ENCODE measurements at places on chromosomes 4 and X.

DNA sequence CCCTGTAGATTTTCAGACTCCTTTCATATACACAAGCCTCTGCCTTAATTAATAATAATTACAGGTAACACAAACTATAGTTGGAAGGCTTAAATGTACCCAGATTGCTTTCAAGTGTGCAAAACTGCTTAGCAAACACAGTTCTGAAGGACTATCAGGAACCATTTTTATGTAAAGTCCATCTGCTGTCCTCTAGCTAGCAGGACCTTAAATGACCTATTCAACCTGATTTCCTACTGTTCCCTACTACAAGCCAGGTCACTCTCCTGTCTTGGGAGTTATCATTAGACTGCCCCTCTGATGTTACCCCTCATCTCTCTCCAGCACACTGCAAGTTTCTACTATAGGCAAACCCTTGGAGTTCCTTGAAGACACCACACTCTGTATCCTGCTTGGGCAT, 157.3 kb downstream of the GBA3 start:
- DNase-seq: no peak

DNA sequence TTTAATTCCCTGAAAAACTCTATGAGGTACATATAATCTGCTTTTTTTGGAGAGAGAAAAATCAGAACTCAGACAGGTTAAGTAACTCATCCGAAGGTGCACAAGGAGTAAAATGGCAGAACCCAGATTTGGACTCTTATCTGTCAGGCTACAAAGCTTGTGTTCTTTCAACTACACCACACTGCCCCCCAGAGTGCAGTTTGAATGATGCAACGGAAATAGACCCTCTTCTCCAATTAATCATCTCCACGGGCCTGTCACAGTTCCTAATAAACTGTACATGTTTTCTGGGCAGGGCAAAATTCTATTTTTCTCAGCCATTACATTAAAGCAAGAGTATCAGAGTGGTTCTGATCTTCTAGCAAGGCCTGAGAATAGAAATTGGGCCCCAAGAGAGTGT, 35.3 kb upstream of the DCX start:
- no peak for DNase-seq

DNA sequence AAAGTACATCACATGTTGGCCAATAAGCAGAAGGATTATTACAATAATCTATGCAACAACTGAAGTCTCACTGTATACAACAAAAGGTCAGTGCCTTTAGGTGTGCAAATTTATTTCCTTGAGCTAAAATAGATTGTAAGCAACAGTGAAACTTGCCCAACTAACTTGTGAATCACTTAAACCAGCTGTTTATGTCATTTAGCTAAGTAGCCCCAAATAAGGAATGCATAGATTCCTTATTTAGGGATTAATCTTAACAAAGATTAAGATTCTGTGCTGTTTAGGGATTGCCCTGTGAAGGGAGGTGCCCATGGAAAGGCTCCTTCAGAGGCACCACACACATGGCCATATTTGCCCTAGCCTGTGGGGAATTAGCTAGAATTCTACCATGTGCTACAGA, 168.6 kb downstream of the MAML3 start:
- no peak for DNase-seq

GRCh38 chrX:155632431-155633100, 19.8 kb upstream of the TMLHE start:
- DNase-seq: no peak

- no peak for DNase-seq
Observed at GRCh38 chr4:20954541-20954940, 254.3 kb downstream of the PACRGL start.

GRCh38 chr4:133982533-133983224, 218.9 kb downstream of the PABPC4L start:
- DNase-seq: no peak

GRCh38 chr4:19236473-19236872, 1015.2 kb upstream of the SLIT2 start:
- no peak for DNase-seq

- no peak for DNase-seq
Observed at GRCh38 chr4:39114436-39114835, 52.4 kb downstream of the KLHL5 start.

DNA sequence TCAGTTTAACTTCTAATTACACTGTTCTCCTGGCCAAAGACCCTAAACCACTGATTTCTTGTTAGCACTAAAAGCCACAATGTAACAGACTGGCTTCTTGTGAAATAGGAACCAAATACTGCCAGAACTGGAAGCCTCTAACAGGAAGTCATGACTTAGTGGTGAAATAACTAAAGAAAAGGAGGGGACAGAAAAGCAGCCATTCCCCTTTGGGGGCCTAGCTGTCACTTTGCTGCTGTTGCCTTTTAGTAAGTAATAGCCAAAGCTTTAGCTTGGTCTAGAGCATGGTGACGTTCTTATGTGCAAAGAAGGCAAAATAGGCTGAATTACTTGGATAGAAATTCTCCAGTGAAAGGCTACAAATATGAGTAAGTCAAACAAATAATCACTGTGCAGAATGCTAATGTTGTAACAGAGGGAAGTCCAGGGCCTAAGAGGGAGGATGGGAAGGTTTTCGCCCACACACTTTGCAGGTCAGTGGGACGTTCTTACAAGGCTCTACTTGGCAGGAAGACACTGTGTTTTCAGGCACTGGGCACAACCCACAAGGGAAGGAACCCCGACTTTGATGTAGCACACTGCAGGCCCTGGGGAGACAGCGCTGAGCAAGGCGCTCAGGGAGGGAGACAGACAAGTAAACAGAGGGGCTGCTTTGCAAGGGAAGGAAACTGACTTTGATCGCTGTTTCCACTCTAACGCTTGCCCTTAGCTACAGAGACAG, 16.7 kb downstream of the GAB3 start:
- DNase-seq: no peak

GRCh38 chrX:39996536-39996935, 101.2 kb downstream of the BCOR start:
- no peak for DNase-seq

- no peak for DNase-seq
Observed at GRCh38 chr4:138859254-138859653, 156.3 kb upstream of the NOCT start.

- DNase-seq: no peak
Observed at GRCh38 chr4:36502350-36502749, 220.9 kb downstream of the DTHD1 start.

GRCh38 chr4:124953061-124953460, 240.5 kb upstream of the ANKRD50 start:
- DNase-seq: no peak

- DNase-seq: no peak
Observed at GRCh38 chr4:182238355-182238931, 4.8 kb upstream of the TENM3 start.

DNA sequence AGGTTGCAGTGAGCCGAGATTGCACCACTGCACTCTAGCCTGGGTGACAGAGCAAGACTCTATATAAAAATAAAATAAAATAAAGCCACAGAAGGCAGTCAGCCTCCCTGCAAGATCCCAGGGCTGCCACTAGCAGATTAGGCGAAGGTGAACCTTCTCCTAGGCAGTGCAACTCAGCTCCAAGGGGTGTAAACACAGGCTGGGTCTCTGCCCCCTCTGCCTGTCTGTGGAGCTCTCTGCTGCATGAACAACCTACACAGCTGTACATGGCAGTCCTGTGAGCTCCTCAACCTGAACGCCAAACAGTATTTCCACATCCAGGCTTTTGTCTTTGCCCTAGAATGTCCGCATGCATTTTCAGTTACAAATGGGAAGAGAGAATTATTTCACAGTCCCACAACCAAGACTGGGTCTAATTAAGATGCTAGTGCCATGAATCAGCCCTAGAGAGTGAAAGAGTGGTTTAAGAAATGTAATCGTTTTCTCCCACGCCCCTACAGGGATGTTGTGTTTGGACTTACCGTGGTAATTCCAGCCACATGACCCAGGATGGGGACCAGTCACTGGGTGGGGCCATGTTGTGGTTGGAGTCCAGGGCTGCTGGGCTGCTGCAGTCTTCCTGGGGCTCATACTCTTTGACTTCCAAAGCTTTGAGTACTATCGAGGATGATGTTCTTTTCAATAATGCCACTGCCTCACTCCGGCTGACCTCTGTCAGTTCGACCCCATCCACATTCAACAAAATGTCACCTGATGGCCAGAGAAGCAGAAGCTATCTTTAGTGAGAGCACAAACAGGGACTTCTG, 99.0 kb downstream of the FIP1L1 start:
- DNase-seq: no peak

GRCh38 chr4:23022032-23022431, 329.3 kb downstream of the GBA3 start:
- DNase-seq: no peak

DNA sequence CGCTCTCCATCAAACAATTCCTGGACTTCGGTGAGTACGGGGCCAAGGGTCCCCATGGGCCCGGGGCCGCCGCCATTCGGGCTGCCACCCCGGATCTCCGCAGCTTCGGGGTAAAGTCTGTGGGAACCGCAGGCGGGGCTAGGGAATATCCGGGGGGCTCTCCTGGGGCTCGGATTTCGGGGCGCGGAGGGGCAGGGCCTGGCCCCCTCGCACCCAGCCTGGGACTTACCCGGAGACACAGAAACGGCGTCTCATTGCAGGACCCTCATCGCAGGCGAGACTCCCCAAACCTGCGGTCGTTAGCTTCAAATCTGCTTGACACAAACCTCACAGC, 413 bp downstream of the PDK3 start:
- peak; percentile 3 for DNase-seq

DNA sequence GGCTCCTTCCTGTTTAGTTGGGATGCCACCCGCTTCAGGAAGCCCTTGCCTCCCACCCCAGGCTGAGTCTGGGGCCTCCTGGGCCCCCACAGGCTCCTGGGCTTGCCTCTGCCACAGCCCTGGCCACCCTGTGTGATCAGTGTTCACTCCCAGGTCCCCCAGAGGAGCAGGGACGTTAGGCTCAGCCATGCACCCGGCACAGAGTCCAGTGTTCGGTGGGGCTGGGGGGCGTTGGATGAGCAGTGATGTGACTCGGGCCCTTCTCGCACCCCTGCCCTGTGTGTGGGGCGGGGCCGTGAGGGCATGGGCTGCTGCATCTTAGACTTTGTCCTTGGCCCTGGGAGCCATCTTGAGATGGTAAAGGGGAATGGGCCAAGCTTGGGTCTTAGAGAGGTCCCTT, 29.9 kb upstream of the HTRA3 start:
- DNase-seq: no peak

DNA sequence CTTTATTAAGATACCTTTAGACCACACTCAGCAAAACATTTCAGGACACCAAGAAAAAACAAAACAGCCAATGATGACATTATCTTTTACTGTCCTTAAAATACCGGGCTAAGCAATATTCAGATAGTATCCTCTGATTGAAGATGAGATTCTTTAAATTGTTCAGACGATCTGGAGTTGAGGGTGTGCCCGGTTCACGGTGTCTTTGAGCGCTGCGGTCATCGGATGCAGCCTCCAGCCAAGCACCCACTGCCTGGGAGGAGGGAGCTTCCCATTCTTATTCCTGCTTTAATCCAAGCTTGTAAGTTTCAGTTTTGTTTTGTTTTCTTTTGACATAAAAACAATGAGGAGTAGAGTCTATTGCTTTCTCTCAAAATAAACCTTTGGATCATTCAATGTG, 14.1 kb downstream of the FAM149A start:
- no peak for DNase-seq

DNA sequence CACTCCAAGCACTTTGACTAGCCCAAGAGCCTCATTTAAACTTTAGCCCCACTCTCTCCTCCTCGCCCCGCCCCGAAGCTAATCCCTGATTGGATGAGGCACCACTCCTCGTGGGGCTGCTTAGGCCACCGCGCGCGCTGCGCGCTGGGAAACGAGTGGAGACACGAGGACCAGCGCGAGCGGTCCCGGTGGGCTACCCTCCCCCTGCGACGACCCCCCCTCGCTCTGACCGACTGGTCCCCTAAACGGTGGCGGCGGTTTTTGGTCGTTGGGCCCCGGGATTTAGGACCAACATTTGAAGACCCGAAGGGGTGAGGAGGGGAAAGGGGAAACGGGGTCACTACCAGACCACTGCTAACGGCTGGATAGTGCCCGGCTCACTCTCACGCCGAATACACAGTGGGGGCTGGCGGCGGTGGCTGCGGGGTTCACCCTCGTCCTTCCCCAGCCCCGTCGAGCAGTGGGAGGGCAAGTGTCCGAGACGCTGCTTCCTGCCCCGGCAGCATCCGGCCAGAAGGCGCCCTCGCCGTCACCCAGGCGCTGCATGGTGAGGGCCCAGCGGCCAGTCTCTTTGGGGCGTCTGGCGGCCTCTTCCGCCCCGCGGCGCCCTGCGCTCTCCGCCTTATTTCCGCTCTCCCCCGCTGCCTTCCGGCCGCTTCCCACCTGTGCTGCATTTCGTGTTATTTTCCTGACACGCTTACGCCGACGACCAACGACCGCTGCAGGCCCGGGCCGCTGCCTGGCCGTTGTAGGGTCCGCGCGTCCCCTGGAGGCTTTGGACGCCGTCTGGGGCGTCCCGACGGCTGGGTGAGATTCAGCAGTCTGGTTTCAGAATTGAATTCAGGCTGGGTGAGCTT, at the start of gene RBM46:
Gene RBM46 (plus strand): TSS at position 147 of the 857 bp plus-strand sequence. CDS start 15,481 bp downstream, outside the sequence.
- DNase-seq: no peak

DNA sequence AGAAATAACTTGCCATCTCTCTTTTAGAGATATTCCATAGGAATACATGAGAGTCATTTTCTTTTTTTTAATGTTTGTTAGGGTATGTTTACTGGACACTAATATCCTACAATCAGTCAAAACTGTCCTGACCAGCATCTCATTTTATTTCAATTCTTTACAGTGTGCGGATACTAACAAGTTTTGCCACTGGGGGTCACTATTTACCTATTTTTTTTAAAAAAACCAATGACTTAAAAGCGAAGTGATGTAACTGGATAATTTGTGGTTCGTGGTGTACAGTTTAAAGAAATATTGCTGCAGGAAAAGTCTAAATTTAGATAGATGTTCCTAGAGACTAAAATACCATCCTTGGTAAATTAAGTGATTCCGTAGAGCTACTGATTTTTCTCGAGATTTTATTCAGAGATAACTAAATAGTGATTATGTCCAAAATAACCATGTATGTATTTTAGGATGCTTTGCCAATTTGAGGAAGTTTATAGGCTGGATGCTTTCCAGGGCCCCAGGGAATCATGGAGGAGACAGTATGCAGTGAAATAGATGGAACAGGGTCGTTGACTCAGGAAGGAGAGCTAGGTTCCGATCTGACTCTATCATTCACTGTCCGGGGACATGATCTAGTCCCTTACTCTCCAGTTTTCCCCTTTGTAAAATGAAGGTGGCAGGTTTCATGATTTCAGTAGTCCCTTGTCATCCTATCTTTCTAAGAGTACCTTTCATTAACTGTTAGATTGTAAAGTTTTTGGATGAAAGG, 34.0 kb upstream of the GNPDA2 start:
- no peak for DNase-seq

GRCh38 chr4:136219592-136220125, 1312.6 kb downstream of the PCDH18 start:
- no peak for DNase-seq

GRCh38 chrX:100264200-100264599, 145.9 kb downstream of the PCDH19 start:
- DNase-seq: no peak

Data from activated T-helper 1 cell treated with anti-CD3 and anti-CD28 coated beads, Interleukin-2, amount 50 U/mL, for 16 hours (primary cell).